Stimulated activated naive CD8-positive, alpha-beta T cell treated with anti-CD3 and anti-CD28 coated beads, Interleukin-15, Interleukin-2, amounts not matched to agents 100 U/mL and 50 U/mL, for 24 hours (primary cell): ENCODE measurements at places on chromosomes 1 and 21.

- DNase-seq = no peak
Observed at GRCh38 chr1:189644970-189645369, 832.7 kb downstream of the BRINP3 start.

- DNase-seq = no peak
Observed at GRCh38 chr1:32769524-32770220, 47.5 kb downstream of the YARS1 start.

- DNase-seq = no peak
Observed at GRCh38 chr1:198809247-198809646, 170.4 kb downstream of the PTPRC start.

DNA sequence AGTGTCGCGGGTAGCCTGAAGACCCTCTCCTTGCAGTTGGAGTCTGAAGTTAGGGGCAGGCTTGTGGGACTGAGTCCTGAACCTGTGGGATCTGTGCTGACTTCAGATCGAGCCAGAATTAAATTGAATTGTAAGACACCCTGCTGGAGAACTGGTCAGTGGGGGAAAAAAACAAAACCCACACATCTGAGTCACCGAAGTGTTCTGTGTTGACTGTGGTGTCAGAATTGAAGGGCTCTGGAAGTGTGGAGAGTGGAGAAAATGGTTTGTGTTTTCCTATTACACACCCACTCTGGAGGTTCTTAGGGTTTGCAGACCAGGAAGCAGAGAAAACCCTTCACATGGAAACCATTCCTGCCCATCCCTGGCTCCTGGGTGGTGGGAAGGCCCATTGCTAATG lies 209.5 kb upstream of the GALNT2 start:
- DNase-seq = no peak

- DNase-seq = no peak
Observed at GRCh38 chr1:180221462-180221861, 8.6 kb upstream of the LHX4 start.

GRCh38 chr21:37253991-37254390 lies 13.1 kb downstream of the VPS26C start:
- DNase-seq = no peak

DNA sequence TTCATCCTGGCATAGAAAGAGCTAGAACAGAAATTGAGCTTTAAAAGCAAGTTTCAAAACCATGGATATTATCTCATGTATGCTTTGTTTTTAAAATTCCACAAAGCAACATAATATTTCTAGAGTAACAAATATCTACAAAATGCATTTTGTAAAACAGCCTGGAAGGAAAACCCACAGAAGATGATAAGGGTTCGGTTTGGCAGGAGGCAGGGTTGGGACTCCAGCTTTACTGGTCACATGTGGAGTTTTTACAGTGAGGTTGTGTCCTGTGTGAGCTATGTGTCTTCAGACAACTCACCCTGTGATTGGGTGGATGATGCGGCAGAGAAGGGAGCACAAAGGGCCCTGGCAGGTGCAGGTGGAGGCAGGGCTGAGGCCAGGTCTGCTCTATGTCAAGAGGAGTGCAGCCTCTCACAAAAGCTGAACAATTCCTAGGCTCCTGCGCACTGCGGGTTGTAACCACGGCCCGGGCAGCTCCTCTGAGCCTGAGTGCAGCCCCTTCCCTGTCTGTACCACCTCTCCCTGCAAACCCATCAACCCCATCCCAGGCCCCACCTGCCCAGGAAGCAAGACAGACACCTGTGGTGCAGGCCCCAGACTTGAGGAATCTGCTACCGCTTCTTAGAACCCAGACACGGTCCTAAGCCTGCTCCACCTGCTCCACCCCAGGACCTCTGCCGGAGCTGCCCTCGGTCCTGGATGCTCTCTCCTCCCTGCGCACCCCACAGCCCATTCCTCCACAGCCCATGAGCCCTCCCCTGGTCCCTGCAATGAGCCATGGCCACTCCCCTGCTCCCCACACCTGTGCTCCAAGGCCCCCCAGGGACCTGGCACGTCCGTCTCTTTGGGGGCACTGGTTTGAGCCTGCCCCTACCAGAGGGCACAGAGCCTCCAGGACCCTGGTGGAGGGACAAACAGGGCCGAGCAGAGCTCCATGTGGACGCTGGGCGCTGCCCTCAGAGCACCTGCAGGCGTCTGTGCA lies 2.8 kb upstream of the COL18A1 start:
- DNase-seq = no peak

- no peak for DNase-seq
Observed at GRCh38 chr1:116176306-116176789, 65.1 kb downstream of the MAB21L3 start.

GRCh38 chr1:183143576-183144315 lies 42.3 kb upstream of the LAMC2 start:
- no peak for DNase-seq

GRCh38 chr1:102872526-102872925 lies 235.8 kb downstream of the COL11A1 start:
- no peak for DNase-seq

- no peak for DNase-seq
Observed at GRCh38 chr1:199178646-199179045, 539.8 kb downstream of the PTPRC start.

DNA sequence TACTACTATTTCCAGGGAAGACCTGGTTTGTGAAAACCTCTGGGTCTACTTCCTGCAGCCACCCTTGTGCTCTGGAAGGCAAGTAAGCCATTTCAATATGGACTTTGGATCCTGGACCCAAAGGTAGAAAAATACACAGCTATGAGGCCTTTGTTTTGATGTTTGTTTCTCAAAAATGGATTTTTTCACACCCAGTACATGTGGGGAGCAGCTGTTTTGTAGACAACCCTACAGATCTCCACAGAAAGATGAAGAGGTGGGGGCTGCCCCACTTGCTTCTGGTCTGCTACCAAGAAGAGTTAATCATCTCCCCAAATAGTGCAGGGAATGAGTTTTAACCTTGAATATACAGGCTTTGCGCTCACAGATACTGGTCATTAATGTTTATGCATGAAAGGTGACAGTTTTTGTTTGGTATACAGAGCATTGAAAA lies 29.2 kb downstream of the ZNF281 start:
- peak; percentile 9 for DNase-seq

GRCh38 chr1:111139324-111139955 lies 453 bp downstream of the DRAM2 start:
- DNase-seq = peak; percentile 63

GRCh38 chr1:178774263-178774662 lies 49.2 kb downstream of the RALGPS2 start:
- DNase-seq = no peak

DNA sequence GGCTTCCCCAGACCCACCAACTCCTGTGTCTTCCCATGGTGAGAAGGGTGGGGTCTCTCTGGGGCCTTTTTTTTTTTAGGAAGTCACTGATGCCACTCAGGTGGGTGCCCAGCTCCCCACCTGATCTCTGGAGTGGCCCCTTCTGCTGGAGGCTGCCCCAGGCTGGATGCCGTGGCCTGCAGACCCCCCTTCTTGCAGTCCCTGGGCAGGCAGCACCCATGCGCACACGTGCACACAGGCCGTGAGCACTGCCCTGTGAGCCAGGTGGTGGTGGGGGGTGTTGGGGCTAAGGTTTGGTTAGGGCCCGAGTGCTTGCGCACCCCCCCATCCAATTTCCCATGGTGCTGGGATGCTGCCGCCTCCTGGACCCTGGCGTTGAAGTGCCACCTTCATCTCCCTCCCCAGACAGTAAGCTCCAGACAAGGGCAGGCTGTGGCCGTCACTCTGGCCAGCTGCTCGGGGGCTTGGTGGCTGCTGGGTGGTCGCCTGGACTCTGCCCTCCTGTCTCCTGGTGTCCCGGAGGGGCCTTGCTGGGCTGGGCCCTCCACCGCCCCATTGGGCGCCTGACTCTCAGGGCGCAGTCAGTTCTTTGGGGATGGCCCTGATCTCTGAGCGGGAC lies 50.6 kb downstream of the SKI start:
- no peak for DNase-seq
